ENCODE measurements at places on chromosomes 1 and 21.

- peak; percentile 27 for DNase-seq
These were observed 231.7 kb upstream of the B3GALT2 start for GRCh38 chr1:193417945-193418744.

DNA sequence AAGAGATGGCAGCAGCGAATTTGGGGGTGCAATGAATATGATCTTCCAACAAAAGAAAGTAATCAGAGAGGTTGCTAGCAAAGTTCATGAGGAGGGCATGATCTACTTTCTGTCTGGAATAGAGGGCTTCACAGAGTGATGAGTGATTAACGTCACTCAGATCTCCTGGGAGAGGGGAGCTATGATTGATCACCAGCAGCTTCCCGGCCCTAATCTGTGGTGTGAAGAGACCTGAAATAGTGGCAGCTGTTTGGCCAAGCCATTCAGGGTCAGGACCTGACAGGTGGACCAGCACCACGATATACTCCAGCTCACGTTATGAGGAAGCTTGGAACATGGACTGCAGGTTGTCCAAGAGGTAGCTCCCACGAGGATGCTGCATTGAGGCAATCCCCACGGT, 19.9 kb upstream of the TMEM183A start:
- DNase-seq: no peak

GRCh38 chr1:37479255-37480124, 5.1 kb downstream of the ZC3H12A start:
- peak; percentile 56 for DNase-seq

DNA sequence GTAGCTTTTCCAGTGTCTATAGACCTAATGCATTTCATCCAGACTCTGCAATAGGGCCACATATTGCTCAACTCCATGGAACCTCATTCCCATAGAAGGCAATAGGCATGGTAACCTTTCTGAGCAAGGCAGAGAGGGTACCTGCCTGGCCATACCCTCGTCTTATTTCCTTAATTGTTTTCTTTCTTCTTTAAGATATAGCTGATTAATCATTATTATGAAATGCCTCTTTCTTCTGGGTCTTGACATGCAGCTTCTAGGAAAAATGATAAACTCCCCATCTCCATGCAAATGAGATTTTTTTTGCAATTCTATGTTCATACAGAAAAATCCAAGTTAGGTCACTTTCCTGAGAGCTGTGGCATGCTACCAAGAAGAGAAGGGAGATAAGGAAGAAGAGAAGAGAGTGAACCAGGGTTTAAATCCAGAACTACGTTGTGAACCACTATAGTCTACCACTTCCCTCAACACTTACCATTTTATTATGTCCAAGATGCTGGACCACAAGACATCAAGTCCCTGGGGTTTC, 33.0 kb upstream of the IL20 start:
- no peak for DNase-seq

DNA sequence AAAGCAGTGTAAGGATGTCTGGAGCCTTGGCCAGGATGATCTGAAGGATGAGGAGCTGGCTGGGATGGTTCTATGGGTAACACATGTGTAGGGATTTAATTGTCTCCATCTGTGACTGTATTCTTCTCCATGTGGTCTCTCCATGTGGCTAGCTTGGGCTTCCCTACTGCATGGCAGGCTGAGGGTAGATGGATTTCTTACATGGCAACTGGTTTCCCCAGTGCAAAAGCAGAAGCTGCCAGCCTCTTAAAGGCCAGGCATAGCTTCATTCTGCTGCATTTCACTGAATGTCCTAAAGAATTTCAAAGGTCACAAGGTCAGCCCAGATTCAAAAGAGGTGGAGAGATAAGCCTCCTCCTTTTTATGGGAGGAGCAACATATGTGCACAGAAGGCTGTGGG, 61.7 kb downstream of the XCL2 start:
- DNase-seq: no peak

DNA sequence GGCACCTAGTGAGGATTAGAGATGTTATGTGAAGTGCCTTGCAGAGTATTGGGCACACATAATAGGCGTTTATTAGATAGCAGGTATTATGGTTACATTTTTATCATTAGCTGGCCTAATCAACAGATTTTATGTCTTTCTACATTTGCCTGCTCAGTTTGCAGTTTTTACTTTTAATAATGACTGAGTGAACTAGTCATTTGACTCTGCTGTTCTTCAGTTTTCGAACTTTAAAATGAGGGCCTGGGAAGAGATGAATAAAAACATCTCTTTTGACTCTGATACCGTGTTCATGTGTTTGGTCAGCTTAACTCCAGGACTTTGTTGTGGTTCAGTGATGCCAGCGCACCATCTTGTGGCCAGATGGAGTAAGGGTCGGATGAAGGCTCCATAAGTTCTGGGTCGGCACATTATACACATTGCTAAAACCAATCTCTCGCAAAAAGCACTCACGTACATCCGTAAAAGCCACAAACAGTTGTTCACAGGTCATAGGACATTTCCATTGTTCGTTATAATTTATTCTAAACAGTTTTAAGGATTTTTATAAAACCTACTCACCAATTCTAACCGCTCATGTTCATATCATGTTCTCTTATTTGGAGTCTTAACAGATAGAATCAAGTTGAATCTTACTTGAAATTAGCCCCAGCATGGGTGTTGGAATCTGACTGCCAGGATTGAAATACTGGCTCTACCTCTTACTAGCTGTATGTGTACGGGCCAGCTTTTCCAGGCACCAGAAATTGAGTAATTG, 78.4 kb upstream of the GPR88 start:
- peak; percentile 86 for DNase-seq

DNA sequence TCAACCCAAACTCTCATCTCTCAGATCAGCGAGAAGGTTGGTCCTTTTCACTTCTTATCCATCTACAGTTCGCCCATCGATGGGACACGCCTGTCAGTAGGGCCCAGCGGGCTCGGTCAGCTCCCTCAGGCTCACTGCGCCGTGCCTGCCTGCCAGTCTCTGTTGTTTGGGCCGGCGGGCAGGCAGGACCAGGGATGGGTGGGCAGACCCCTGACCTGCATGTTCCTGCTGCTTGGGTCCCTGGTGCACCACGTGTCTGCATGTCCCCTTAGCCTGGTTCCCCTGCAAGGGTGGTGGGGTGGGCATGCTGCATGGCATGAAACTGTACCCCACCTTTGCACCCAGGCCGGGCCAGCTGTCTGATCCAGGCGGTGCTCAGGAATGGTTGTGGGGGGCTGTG, 52.4 kb downstream of the PTPRF start:
- DNase-seq: no peak

DNA sequence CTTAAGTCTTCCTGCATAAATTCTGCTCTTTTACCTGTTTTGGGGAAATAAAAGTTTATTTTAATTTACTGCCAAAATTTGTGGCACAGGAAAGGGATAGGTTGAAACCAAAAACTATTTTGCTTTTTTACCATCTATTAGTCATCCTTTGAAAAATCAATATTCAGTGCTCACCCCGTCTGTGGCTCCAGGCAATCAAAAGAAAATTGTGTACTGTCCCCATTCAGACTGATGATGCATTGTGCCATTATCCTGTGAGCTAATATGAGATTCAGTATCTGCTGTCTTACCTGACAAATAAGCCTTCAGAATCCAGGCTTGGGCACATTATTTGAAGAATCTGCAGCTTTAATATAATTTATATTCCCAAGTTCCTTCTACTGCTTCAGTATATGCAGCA, 650.7 kb downstream of the KIF26B start:
- no peak for DNase-seq

DNA sequence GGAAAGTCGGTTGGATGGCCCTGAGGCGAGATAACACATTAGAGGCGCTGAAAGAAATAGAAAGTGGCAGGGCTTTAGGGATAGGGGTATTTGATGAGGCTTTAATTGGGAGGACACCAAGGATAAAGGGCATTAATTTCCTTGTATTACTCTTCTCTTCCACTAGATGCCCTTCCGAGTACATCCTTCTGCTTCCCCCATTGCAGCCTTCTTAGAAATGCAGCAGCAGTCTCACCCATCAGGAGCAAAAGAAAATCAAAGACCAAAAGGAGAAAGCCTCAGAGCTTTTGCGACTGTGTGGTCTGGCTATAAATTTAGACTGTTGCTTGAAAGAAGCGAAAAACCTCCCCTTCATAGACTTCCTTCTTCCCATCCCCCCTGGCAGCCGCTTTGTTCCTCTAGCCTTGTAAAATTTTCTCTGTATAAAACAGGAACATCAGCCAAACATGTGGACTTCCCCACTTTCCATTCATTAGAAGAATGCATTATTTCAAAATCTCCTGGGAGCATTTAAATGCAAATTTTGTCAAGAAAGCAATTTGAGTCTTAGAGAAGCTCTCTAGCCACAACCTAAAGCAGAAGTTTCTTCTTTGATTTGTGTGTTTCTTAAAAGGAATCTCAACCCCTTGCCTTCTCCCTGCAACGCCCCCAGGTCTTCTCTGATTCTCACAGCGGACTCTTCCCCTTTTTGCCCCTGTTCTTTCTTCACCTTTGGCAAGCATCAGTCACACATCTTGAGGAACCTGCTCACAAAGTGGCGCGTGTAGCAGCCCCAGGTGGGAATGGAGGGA, 76.6 kb downstream of the NDUFS5 start:
- peak; percentile 70 for DNase-seq

GRCh38 chr1:147264158-147264768, 21.8 kb downstream of the CHD1L start:
- DNase-seq: no peak

DNA sequence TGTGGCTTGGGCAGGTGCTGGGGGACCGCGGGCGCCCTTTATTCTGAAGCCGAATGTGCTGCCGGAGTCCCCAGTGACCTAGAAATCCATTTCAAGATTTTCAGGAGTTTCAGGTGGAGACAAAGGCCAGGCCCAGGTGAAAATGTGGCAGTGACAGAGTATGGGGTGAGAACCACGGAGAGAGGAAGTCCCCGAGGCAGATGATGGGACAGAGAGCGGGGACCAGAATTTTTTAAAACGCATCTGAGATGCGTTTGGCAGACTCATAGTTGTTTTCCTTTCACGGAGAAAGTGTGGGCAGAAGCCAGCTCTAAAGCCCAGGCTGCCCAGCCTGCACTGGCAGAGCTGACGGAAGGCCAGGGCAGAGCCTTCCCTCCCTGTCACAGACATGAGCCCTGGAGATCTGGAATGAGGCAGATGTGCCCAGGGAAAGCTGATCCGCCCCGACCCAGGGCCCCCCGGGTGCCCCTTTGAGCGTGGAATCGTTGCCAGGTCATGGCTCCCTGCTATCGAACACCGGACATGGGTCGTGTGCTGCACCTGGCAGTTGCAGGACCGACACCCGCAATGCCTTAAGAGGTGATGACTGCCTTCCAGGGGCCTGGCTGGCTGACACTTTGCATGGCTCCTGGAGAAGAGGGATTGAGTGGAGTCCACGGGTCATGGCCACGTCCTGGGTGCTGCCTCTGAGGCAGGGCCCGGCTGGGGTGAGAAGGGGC, 6.5 kb upstream of the SLX9 start:
- no peak for DNase-seq

GRCh38 chr21:21268885-21269284, 270.7 kb downstream of the NCAM2 start:
- no peak for DNase-seq

DNA sequence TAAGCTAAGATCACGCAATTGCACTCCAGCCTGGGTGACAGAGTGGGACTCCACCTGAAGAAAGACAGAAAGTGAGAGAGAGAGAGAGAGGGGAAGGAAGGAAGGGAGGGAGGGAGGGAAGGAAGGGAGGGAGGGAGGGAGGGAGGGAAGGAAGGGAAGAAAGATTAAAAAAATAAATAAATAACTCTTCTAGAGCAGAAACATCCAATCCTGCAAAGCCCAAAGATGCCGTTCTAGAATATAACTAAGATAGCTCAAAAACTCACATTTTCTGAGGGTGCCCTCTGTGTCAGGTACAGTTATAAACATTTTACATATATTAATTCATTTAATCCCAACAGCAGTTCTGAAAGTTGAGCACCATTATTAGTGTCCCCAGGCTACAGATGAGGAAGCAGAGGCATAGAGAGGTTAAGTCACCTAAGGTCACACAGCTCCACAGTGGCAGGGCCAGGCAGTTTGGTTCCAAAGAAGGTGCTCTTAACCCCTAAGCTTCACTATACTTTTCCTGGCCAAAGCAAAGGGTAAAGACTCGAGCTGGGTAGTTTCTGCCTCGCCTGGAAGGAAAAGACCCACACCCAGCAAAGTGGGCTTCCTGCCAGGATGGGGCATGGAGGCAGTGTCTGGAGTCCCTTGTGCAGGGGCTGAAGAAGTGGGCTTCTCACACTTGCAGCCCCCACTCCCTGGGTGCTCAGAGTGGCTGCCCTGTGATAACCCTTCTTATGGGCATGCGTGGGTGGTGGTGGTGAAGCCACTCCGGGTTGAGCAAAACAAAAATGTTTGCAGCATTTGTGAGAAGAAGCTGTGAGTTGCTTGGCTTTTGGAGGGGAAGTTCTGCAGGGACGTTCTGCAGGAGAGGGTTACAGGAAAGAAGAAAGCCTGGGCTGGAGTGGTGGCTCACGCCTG, 7.9 kb upstream of the PIK3CD start:
- no peak for DNase-seq

DNA sequence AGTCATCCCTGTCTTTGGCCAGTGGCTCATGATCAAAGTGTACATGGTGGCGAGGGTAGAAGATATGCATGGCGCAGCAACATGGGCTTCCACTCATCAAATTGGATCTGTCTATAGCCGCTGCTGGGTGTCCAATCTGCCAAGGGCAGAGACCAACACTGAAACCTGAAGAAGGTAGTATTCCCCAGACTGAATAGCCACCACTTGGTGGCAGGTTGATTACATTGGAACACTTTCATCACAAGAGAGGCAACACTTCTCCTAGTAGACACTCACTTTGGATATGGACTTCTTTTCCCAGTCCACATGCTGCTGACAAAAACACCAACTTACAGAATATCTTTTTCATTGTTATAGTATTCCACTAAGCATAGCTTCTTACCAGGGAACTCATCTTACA, 22.4 kb upstream of the PPM1J start:
- no peak for DNase-seq

GRCh38 chr1:154418923-154419619, 13.9 kb downstream of the IL6R start:
- DNase-seq: no peak
